ENCODE measurements at places on chromosomes 13 and 19.

DNA sequence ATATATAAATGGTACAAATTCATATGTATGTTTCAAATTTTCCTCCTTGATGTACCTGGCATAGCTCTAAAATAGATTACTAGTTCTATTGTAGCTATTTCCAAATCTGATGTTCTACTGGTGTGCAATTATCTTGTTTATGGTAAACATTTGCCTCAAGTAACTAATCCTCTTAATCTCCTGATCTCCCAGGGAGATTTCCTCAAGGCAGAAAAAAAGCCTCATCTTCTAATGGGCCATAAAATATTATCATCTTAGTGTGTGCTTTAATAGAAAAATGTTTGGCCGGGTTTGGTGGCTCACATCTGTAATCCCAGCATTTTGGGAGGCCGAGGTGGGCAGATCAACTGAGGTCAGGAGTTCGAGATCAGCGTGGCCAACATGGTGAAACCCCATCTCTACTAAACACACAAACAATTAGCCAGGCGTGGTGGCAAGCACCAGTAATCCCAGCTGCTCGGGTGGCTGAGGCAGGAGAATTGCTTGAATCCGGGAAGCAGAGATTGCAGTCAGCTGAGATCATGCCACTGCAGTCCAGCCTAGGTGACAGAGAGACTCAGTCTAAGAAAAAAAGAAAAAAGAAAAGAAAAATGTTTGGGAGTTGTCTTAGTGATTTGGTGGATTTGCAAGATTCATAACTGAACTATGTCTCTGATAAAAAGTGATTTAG is 498.9 kb upstream of the SLITRK5 start:
- DNase-seq: no peak

DNA sequence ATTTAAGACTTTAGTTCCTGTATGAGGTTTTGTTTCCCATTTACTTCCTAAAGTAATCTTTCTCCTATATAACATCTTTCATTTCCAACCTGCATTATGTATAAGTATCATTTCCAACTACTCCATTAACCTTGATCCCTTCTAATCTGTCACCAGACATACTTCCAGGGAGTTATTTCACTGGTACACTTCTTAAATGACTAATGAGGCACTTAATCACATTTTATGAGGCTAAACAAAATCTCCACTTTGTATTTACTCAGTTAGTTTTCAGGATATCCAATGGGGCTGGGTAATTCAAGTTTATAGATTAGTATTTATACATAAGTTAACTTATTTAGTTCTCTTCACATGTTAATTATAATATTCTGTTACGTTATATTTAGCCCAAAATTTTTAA is 634.7 kb downstream of the PCDH17 start:
- DNase-seq: no peak

GRCh38 chr19:4075373-4075772 is 8.7 kb upstream of the ZBTB7A start:
- DNase-seq: no peak

DNA sequence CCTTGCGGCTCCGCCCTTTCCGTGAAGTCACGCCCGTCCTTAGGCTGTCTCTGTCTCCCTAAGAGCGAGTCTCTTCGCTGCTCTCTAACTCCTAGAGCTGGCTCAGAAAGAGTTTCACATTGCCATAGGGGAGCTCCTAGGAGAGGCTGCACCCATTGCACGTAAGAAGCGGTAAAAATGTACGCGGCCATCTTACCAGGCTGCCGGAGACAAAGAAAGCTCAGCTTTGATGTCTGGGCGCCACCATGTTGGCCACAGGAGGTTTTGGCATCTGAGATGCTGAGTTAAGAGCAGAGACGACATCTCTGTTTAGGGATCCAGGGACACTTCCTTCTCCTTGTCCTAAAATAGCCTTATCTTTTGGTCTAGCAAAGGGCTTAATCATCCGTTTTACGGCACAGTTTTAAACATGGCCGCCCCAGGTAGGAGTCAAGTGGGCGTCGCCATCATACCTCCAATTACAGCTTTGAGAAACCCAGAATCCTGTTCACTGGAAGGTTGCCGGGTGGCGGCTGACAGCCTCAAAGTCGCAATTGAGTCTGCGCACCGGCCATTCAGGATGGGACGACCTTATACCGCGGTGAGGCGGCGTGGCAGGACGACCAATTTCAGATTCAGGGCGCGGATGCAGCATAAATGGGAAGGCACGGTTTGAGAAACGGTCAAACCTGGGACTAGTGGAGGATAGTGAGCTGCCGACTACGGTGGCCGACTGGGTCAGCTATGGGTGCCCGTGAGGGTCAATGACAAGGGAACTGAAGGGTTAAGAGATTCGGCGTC is at the start of gene ZNF793:
ZNF793 (plus strand) TSS at position 553 of the 780 bp plus-strand sequence. CDS start 16,501 bp downstream, outside the sequence.
- peak; percentile 83 for DNase-seq

DNA sequence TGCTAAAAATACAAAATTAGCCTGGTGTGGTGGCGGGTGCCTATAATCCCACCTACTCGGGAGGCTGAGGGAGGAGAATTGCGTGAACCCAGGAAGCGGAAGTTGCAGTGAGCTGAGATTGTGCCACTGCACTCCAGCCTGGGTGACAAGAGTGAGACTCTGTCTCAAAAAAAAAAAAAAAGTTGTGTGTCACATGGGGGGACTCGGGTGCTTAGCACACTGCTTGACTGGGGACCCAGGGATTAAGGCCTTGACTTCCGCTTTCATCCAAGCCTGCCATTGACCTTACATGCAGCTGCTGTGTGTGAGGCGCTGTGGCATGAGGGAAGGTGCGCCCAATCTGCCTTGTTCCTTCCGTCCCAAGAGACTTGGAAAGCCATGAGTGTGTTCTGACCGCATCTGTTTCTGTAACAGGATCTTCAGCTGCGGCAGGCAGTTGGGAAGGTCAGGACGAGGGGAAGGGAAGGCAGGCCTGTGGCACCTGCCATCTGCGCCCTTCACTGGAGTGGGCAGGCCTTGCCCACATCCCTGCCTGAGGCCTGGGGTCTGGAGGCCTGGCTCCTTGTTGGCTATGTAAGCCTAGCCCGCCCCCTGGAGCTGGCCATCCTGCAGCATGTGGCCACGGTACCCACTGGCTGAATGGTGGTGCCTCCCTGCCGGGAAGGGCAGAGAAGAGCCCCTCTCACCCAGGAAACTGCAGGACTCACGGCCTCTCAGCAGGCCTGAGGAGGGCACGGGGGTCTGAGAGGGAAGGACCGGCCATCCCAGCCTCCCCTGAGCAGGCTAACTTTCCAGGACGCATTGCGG is 23.0 kb downstream of the PPP1R37 start:
- no peak for DNase-seq

Data from germinal center (tissue), 1 donor.